Left forelimb (tissue), 1 donor: ENCODE measurements at places on chromosomes 4 and X.

DNA sequence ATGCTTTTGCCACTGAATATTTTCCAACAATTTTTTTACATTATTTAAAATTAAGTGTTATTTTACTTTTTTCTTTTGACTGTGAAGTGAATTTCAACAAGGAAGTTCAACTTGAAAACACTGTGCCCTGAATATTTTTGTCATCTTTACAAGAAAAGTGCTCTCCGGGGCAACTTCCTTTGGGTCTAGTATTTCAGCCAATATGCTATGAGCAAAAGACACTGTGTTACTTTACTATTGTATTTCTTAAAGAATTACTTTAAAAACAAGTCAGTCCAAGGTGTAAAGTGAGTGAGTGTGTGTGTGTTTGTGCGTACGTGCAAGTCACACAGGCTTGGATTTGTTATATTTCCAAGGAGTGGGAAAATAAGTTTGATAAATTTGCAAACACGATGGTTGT is 7.6 kb upstream of the USP53 start:
- no peak for DNase-seq

GRCh38 chr4:142366769-142367181 is 479.3 kb downstream of the INPP4B start:
- DNase-seq, result no peak

DNA sequence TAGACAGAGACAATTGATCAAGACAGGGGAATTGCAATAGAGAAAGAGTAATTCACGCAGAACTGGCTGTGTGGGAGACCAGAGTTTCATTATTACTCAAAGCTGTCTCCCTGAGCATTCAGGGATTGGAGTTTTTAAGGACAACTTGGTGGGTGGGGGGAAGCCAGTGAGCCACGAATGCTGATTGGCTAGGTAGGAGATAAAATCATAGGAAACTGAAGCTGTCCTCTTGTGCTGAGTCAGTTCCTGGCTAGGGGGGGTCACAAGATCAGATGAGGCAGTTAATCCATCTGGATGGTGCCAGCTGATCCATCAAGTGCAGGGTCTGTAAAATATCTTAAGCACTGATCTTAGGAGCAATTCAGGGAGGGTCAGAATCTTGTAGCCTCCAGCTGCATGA is 358.6 kb downstream of the GPM6A start:
- DNase-seq, result no peak

- DNase-seq, result no peak
Observed at GRCh38 chrX:39602195-39602594, 495.6 kb downstream of the BCOR start.

- no peak for DNase-seq
Observed at GRCh38 chr4:80454040-80454439, 118.5 kb downstream of the CFAP299 start.

DNA sequence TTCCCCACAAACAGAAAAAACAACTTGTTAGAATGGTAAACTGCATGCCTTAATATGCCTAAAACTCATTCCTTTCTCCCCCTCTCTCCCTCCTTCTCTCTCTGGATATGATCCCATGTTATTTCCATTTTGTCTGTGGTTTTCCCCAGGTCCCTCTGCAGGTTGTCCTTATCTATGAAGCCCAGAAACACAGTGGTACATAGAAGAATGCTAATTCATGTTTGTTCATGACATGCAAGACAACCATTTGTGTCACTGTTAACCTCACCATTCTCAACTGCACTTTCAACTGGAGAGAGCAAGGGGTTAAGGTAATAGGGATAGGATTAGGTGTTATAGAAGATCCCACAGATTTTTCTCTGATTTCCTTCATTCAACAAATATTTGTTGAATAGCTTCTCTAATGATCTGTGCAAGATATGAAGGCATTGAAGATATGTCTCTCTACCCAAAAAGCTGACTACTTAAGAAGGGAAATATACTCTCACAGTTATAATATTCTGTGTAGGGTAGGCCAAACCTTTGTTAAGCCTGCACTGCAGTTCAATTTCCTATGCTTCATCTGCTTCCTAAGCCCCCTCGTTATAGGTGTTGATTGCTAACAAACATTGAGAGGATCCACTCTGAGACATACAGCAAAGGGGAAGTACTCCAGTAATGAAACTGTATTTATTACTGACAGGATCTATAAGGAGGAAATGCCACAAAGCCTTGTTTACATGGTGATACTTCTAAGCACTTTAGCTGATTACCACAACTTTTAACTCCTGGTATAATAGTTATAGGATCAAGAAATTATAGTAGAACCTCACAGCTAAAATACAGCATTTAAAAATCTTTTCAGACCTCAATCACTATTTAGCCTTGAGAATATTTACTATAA is 96.1 kb downstream of the FRYL start:
- no peak for DNase-seq

DNA sequence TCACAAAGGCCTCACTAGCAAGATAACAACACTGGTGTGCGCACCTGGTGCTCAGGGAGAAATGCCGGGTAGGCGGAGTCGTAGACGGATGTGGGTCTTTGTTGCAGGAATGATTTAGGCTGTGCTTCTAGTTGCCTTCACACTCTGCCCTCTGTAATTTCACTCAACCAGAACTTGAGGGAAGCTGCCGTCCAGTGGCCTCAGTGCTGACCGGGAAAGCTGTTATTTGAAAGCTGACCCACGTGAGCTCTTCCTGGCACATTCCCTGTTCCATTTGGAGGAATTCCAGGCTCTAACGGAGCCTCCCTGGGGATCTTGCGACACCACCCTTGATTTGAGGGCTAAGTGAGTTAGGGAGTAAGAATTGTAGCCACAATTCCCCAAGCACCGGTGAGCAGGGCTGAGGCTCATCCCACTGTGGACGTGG is 15.9 kb downstream of the SH3TC1 start:
- DNase-seq, result no peak

DNA sequence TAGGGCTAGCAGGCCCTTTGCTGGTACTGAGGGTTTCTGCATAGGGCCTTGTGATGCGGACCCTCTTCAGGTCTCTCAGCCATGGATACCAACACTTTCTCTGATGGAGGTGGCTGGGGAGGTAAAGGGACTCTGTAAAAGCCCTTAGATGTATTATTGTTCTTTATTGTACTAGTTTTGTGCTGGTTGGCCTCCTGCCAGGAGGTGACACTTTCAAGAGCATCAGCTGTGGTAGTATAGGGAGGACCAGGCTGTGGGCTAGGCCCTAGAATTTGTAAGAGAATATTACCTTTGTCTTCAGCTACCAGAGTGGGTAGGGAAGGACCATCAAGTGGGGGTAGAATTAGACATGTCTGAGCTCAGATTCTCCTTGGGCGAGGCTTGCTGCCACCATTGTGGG is 936.3 kb downstream of the CENPC start:
- DNase-seq, result no peak

- DNase-seq, result no peak
Observed at GRCh38 chr4:87005369-87005689, 70.5 kb downstream of the AFF1 start.

DNA sequence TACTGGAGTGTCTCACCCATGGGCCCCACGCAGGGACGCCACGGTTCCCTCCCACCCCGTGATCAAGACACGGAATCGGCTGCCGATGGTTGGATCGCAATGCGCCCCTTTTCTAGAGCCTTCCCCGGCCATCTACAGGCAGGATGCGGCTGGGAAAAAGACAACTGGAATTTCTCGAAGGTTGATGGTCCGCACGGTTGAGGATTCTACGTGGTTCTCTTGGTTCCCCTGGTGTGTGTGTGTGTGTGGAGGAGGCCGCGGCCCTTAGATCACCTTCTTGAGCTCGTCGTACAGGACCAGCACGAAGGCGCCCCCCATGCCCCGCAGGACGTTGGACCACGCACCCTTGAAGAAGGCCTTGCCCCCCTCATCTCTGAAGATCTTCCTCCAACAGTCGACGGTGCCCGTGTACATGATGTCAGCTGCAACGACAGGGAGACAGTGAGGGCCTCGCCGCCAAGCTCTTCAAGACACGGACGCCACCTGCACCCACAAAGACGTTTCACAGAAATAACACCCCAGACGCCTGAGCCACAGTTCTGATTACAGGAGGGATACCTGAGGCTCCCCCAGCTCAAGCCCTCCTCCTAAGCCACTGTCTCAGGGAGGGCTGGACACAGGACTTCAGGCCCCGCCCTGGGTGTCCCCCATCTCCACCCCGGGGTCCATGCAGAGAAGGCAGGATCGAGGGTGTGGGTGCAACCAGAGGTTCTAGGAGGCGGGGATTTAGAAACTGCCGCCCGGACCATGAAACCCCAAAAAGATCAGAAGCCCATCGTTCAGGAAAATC is 5.4 kb downstream of the SLC25A6 start:
- no peak for DNase-seq

GRCh38 chr4:105469736-105470135 is 4.1 kb downstream of the PPA2 start:
- no peak for DNase-seq

DNA sequence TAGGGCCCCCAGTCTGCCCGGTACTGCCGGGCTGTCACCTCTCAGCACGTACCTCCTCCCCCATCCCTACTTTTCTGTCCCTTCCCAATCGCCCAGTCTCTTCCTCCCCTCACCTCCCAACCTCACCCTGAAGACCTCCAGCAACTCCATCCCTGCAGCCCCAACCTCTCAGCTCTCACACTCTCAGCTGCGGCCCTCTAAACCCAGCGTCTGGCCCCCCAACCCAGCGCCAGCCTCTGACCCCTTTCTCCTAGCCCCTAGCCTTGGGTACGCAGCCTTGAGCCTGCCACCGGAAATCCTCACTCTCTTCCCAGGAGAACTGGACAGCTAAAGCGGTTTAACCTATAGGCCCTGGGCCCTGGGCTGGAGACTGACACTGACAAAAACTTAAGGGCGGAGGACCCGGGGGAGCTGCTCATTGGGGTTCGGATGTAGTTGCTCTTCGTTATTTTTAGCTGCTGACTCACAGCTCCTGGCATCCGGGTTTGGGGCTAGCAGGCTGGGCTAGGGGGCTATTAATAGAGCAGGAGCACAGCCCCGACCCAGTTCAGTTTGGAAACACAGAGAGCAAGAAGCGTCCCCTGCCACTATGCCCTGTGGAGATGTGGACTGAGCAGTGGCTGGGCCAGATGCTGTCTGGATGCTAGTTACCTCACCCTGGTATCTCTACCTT is 9.6 kb upstream of the DLG3 start:
- DNase-seq, result no peak

DNA sequence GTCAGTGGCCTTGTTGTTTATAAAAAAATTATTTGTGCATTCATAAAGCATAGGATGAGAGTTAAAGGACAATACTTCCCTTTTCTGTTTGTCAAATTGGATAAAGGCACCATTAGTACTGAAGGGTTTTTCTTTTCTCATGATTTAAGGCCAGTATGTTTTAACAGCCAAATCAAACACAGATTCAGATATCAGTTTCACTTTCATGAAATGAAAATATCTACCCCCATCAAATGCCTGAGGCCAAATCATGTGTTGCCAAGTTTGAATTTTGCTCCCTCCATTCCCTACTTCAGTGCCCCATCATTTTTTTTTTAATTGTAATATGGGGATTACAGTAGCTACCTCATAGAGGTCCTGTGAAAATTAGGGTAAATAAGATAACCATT is 745.9 kb downstream of the RPA4 start:
- DNase-seq, result no peak

- no peak for DNase-seq
Observed at GRCh38 chrX:17986440-17986839, 125.3 kb upstream of the RAI2 start.

DNA sequence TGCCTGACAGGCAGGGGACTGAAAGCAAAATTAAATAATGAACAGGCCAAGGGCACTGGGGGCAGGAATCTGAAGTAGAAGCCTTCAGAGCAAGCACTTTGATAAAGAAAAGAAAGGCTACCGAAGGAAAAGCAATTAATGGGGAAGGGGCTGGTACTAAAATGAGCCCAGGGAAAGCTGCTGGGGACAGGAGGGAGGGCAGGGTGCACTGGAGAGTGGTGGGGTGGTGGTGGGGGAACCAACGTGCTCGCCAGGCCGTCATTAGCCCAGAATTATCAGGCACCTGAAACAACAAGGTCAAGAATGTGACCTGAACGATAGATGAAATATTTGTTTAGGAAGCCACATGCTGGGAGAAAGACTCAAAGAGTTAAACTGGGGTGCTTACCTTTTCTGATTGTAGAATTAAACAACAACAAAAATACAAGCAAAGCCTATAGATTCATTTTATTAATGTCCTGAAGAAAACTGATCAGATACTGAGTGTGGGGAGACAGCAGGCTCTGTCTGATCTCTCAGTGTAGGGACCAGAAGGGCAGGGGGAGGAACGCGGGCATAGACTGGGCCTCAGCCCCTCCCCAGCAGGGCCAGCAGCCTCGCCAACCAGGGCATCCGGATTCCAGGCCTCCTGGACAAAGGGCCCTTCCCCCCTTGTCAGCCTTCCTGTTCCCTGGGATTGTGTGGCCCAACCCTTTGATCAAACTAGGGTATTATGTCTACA is 239.7 kb upstream of the KLF3 start:
- DNase-seq, result no peak

- peak; percentile 66 for DNase-seq
Observed at GRCh38 chr4:687048-687970, 1.6 kb downstream of the SLC49A3 start.

DNA sequence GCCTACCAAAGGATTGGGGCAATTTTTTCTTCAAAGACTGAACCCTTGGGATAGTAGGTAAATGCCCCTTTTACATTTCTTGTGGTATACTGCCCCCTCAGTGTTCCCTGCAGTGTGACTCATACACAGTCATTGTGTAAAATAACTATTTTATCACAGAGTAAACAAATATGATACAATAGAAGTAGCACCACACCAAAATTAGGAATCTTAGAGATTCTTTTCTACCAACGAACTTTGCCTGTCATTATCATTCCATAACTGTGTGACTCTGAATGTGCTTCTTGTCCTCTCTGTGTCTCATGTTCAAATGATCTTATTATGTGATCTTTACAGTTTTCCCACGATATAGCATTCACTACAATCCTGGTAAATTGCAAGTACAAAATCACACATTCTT is 517.0 kb downstream of the ZIC3 start:
- no peak for DNase-seq

DNA sequence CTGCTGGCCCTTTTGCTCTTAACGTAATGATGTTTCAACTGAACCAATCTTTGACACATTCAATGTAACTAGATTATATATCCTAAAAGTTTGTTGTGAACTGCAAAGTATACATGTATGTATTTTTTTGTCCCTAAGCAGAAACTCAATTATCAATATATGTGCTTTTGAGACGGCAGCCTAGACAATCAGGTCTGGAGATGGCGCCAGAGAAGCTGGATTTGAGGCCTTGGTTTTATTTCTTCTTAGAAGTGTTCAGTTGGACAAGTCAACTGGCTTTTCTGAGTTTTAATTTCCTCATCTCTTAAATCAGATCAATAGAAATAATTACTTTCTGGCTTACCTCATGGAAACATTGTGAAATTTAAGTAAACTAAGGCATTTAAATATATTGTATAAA is 62.5 kb downstream of the DCAF8L1 start:
- no peak for DNase-seq

DNA sequence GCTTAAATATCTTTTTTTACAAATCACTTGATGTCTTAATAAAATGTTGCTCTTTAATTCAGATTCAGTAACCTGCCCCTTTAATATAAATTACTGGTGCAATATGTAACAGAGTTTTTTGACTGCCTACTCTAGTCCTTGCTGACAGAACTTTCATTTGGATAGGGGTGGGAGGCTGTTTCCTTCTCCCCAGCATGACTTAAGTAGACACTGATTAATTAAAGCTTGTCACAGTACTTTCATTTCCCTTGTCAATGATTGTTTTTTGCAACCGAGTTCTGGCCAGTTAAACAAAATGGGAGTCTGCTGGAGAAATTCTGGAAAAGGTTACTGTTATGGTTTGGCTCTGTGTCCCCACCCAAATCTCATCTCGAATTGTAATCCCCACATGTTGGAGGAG is 37.3 kb upstream of the BBS12 start:
- DNase-seq, result no peak

GRCh38 chr4:48687313-48688051 is 92.6 kb downstream of the FRYL start:
- no peak for DNase-seq

- no peak for DNase-seq
Observed at GRCh38 chr4:139241784-139242151, 38.3 kb downstream of the MGARP start.
